NCI-H1417 treated with DMSO at 0.1 percent for 48 hours (cell line): ENCODE measurements at places on chromosomes 6 and 20.

- no peak for DNase-seq
Observed at GRCh38 chr6:63660757-63661156, 25.2 kb downstream of the PHF3 start.

DNA sequence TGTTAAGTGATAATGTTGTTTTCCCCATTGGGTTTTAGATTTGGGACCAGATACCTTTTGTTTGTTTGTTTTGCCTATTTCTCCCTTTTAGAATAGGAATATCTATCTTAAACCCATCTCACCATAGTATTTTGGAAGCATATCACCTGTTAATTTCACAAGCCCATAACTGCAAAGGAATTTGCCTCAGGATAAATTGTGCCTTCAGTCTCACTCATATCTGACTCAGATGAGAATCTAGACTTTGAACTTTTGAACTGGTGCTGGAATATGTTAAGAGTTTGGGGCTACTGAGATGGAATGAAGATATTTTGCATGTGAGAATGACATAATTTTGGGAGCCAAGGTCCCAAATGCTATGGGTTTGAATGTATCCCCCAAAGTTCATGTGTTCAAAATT is 607.4 kb downstream of the HACE1 start:
- DNase-seq: no peak

DNA sequence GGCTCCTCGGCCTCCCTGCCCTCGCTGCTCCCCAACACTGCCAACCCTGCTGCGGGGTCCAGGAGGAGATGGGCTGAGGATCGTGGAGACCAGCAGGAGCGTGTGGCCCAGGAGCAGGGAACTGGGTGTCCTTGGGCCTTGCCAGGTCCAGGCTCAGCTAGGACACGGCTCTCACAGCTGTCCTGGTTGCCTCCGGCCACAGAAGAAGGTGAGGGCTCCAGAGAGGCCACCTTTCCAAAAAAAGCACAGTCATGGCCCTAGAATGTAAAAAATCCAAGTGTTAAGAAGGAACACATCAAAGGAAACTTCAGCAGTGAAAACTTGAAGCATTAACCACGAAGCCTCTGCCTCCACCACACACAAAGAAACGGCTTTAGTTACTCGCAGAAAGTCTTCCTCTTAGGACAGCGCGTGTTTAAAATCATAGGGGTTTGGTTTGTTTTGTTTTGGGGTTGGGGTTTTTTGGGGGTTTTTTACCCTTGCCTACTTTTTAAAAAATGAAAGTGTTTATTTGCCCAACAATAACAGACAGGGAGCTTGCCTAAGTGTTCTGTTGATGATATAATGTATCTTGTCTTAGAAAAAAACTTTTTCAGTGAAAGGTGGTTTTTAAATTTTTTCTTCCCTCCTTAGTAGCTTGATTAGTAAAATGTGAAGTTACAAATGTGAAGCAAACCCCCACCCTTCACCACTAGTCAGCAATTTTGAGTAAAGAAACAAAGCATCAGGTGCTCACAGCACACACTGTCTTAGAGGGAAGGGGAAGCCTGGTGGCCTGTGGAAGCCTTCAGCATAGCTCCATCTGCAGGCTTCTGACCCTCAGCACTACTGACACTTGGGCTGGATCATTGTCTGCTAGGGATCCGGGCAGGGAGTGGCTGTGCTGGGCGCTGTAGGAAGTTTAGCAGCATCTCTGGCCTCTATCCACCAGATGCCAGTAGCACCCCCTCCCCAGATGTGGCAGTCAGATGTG is 60.0 kb downstream of the PTPN1 start:
- DNase-seq: no peak

DNA sequence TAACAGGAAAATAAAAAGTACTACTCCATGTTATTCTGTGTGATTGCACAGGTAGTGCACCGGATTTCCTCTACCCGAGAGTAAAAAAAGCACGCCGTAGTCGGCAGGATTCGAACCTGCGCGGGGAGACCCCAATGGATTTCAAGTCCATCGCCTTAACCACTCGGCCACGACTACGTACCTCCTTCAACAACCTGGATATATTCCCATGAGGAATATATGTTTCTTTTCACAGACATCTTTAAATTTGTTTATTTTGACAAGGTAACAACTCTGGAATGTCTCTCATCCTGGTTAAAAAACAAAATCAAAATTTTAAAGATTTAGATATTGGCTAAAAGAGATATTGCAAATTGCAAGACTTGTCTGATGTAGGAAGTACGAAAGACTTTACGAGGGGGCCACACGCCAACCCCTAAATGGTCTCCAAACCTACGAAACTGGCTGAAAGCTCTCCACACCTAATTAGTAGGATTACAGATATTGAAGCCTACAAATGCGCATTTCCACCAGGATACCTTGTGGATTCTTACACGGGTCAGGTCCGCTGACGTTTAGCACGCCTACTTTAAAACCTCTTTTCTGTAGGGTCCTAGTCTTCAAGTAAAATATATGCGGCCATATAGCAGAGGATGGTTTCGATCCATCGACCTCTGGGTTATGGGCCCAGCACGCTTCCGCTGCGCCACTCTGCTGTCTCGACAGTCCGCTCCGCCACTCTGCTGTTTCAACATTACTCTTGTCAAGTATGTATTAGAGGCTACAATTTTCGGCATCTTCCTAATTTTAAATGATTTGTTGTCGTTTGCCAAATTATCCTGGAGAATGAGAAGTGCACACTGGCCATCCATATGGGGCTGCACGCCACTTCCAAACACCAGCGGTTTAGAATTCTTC is 52.2 kb upstream of the BTN3A2 start:
- peak; percentile 80 for DNase-seq

DNA sequence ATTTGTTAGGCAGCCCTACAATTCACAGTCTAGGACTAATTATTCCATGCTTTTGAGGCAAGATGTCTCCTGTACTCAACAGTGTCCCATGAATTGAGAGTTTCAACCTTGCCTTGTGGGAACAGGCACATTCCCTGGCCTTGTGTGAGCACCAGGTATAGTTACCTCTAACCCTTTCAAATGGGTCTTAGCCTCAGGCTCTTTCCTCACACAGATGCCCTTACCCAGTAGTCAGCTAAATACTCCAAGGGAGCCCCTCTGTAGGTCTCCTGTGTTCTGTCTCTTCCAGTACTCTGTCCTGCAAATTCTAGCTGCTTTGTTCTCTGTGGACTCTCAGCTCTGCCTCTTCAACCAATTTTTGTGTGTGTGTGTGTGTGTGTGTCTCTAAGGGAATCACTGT is 135.3 kb downstream of the ZFAND3 start:
- no peak for DNase-seq

DNA sequence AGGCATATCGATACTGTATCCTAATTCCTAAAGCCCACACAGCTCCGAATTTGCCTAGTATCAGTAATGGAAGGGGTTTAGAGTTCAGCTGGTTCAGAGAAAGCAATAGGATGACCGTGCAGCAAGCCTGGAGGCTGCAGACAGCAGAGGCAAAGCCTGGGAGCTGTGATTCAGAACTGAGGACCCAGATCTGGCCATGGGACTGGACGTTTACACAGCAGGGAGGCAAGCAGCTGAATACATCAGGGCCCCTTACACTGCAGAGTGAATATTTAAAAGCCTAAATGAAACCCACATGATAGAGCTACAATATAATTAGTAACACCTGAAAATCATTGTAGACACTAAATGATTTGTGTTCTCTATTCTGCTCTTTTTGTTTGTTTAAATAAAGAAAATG is 38.0 kb downstream of the ELOVL2 start:
- no peak for DNase-seq

- no peak for DNase-seq
Observed at GRCh38 chr6:79377047-79377446, 142.6 kb upstream of the HMGN3 start.

GRCh38 chr20:34996243-34997028 is 40.8 kb downstream of the MYH7B start:
- no peak for DNase-seq

- DNase-seq: no peak
Observed at GRCh38 chr6:140586426-140587061, 1212.1 kb upstream of the CITED2 start.

DNA sequence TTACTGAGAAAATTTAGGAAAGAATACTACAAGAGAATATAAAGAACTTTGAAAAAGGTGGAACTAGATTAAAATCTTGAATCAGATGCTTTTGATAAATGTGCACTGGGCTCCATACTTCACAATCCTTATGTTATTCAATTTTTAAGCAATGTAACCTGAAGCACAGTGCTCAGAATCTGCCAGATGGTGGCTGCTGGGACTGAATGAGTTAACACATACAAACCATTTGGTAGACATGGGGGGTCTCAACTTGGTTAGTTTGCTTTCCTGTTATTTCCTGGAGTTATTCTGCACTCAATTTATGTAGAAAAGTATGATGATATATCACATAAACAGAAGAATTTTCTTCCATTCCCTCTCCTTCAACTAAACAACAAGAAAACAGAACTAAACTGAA is 326.5 kb downstream of the RNGTT start:
- no peak for DNase-seq

DNA sequence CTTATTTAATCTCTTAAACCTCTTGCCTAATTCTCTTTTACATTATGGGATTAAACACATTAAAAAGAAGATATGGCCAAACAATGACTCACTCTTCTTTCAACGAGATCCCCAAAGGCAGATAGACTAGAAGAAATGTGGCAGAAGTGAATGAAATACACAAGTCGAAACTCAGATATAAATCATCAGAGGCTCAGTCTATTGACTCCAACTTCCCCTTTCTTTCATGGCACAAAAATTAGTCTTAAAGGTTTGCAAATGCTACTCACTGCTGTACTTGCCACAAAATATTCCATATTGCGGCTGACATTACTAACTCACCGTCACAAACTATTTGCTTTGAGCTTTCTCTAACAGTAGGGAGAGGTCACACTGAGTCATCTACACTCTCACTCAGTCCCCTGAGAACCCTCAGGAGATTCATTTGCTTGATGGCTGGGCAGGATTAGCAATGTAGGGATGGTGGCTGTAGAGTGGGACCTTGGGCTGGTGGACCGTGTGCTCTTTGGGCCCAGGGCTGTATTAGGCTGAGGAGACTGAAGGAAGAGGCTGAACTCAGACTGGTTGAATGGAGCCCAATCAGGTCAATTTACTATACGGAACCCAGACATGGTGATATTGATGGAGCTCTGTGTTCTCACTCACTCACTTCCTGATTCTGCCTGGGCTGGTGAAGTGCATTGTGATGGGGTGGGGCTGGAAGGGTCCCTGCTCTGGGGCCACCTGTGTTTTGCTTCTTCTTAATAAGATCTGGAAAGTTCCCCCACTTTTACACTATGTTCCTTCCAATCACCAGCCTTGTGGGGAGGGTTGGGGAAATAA is 42.8 kb upstream of the UBR2 start:
- DNase-seq: no peak

DNA sequence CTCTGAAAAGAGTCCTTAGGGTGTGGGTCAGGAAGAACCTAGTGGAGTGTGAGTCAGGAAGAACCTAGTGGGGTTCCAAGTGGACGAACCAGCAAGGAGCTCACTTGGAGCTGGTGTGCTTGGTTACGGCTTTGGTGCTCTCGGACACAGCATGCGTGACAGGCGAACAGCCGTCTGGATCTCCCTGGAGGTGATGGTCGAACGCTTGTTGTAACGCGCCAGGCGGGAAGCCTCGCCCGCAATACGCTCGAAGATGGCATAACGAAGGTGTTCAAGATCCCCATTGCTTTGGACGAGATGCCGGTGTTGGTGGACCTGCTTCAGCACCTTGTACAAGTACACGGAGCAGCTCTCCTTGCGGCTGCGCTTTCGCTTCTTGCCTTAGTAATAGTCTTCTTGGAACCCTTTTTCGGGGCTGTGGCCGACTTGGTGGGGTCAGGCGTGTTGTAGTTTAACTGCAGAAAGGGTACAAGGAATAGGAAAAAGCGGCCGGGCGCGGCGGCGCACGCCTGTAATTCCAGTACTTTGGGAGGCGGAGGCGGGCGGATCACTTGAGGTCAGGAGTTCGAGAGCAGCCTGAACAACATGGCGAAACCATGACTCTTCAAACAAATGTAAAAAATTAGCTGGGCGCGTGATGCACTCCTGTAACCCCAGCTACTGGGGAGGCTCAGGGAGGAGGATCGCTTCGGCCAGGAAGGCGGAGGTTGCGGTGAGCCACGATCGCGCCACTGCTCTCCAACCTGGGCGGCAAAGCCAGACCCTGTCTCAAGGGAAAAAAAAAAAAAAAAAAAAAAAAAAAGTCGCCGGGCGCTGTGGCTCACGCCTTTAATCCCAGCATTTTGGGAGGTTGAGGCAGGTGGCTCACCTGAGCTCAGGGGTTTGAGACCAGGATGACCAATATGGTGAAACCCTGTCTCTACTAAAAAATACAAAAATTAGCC is 48.0 kb downstream of the OR2B2 start:
- DNase-seq: no peak

- DNase-seq: no peak
Observed at GRCh38 chr6:166379800-166380199, 2.9 kb downstream of the MPC1 start.

DNA sequence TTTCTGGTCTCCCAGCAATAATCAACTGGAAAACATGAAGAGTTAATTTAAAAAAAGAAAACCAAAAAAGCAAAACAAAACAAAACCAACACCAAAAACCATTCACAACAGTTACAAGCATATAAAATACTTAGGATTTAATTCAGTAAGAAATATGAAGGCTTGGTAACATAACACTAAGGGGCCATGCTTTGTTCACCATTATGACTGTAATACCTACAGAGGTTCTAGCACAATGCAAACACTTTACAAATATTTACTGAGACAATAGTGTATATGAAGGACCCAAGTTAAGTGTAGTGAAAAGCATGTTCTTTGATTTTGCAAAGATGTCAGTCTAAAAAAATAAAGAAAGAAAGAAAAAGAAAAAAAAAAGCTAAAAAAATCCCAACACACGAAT is 109.8 kb upstream of the EMILIN3 start:
- no peak for DNase-seq

GRCh38 chr6:32968867-32969684 is 682 bp downstream of the BRD2 start:
- no peak for DNase-seq

DNA sequence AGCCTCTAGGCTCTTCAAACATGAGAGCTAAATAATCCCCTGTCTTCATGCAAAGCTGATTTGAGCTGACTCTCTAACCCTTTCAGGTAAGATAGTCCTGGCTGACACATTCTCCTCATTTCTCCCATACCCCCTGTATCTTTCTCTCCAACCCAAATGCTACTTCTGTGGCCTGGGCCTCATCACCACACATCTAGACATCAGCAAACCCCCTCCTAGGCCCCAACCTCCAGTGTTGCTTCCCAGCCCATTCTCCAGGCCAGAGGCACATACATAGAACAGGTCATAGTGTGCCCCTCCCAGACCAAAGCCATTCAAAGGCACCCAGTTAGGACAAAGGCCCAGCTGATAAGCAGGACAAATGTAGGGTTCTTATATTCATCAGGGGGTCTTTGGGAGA is 84.9 kb downstream of the ANKRD60 start:
- no peak for DNase-seq

DNA sequence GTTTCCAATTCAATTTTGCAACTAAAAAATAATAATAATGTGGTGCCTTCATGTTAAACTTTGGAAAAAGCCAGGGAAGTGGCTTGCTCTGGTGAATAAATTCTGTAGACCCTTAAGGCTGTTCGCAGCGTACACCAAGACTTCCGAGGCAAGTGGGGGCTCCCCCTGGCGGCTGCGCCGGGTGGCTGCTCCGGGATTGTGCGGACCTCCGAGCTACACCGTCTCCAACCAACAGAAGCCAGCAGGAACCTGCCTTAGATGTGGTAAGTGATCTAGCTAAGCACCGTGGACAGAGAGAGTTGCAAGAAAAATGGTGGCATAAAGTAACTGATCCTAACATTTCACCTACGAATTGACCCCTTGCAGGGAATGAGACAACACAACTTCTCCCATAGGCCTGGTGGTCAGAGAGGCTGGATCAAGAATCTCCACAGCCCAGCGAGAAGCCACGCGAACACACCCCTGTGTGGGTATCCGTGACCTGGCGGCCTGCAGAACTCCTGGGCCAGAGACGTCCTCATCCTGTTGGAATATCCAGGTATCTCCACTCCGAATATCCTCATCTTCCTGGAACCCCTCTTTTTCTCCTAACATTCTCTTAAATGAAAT is 69.6 kb downstream of the TBXT start:
- no peak for DNase-seq
